AG20443 (cell line): ENCODE measurements at places on chromosomes 4 and X.

DNA sequence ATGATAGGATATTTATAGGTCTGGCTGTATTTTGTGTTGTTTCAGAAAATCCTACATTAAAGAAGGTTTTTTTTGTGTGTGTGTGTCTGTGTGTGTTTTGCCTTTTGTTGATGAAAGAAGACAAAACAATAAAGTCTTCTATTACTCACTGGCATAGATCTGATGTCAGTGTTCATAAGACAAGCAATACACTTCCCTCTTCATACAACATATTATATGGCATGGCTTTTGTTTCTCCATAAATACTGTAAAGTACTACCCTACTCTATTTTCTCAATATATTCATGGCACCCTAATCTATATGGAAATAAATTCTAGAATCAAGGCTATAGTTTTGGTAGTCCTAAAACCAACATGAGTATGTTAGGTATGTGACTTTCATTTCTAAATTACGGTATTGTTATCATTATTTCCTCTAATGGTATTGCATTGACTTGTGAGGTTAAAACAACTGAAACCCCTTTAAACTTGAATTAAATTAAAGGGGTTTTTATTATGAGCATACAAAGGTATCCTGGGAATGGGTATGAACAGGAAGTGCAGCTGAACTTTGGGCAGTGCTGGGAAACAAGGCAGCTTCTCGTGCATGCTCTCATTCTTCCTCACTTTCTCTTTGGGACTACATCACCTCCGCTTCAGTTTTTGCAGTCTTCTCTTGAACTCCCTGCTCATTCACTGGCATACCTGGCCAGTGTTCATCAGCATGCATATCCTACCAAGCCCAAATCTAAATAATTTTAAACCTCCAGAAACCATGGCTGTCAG, 70.5 kb upstream of the PRSS48 start:
- no peak for DNase-seq

DNA sequence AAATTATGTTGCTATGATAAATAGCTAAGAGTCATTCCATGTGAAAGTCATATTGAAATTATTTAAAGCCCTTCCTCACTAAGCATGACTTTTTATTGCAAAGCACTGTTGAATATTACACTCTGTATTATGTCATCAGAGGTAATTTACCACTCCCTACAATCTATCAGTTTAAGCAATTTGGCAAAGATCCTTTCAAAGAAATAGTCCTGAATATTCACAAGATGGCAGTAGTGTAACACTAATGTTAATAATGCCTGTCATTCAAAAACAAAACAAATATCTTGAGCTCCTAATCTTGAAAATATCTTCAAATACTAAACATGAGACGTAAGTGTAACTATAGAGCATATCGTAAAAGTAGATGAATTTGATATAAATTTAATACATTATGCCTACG, 208.6 kb upstream of the TECRL start:
- DNase-seq: no peak

DNA sequence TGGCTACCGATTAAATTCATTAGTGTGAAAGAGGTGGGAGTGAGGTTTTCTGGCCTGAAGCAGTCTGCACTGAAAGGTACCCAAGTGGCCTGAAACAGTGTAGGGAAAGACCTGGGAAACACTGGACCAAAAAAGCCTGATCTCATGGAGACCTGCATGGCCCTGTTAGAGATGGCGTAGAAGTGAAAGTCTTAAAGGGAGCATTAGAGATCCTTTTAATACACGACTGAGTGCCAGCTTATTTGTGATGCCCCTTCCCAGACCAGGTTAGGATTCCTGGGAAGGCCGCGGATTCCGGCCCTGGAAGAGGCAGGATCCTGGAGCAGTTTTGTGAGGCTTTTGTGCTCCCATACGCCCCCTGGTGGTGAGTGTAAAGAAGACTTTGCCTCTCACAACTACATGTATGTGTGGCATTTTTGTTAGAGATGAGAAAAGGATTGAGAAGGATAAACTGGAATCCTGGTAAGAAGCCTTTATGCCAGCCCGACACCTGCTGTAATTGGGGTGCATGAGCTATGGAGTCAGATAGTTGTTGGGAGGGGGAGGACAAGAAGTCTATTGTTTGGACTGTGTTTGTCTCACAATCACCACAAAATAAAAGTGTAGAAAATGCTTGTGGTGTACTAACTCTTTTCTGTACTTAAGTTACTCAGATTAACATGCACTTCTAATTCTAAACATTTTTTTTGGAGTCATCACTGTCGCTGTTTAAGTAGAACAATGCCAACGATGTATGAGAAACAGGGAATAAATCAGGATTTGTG, 54.0 kb downstream of the JADE1 start:
- peak; percentile 80 for DNase-seq

DNA sequence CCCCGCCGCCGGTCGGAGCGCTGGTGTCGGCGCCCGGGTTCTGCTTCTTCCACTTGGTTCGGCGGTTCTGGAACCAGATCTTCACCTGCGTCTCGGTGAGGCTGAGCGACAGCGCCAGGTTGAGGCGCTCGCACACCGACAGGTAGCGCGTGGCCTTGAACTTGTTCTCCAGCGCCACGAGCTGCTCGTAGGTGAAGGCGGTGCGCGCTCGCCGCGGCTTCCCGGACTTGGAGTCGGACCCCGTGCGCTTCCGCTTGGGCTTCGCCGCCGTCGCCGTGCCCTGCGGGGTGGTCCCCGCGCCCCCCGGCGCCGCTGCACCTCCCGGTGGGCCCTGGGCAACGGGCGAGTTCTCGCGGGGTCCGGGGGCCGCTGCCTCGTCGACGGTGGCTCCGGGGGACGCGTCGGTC, 3.1 kb downstream of the NKX1-1 start:
- DNase-seq: peak; percentile 9

DNA sequence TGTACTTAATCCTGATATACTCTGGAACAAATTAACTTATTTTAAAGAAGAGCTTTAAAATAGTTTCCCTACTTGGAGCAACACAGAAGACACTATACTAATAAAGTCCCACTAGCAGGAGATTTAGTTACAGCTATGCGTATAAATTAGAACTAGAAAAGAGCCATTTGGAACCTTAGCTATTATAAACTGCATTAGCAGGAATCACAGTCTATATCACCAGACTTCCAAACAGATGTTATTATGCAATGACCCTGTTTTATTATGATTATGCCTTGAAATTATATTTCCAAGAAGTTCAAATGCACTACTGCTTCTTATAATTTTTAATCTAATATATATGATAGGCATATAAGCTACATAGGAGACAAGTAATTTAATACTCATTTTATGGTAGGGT, 95.5 kb upstream of the WDR44 start:
- DNase-seq: no peak

DNA sequence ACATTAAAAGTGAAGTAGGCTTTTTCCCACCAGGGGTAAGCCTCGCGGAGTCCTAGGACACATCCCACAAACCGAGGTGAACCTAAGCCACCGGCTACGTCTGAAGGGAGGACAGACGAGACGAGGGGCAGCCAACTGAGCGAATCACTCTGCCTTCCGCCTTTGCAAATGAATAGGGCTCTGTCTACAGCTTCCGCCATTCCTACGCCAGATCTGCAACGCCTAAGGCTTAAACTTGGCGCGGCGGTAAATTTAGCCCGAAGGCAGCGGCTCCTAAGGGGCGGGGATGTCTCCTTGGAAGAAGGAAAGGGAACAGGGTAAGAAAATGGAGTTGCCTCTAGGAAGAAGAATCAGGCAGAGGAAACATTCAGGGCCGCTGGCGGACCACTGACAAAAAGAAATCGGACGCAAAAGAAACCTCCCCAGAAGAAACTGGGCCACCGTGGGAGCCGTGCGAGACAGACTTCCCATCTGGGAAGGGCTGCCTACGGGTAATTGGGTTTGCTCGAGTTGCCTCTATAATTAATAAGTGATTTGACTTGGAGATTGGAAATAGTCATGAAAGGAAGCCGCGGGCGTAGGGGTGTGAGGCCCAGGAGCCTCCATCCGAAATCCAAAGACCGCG, 90.5 kb downstream of the BCOR start:
- no peak for DNase-seq

- peak; percentile 30 for DNase-seq
Observed at GRCh38 chrX:13110433-13111324, 66.3 kb upstream of the FAM9C start.

GRCh38 chr4:5654791-5655190, 53.6 kb downstream of the EVC2 start:
- no peak for DNase-seq

- peak; percentile 55 for DNase-seq
Observed at GRCh38 chrX:8748855-8749254, 16.9 kb upstream of the ANOS1 start.
